ENCODE measurements at places on chromosomes 1 and 21. TPM values are rescaled to one million over a fixed set of nuclear protein-coding genes. Genes with fewer than 3 reads are reported as not detected.

The MFAP2 gene
- 0.57 TPM for total RNA-seq

The TEX38 gene
- not detected for total RNA-seq

The METTL25B gene
- total RNA-seq, result 24.4 TPM

The HCRTR1 gene
- not detected for total RNA-seq

The S100A3 gene
- 115 TPM for total RNA-seq

The DNASE2B gene
- total RNA-seq, result not detected

The SPATA21 gene
- total RNA-seq, result not detected

The HSD11B1 gene
- 0.12 TPM for total RNA-seq

The GPATCH4 gene
- 81.2 TPM for total RNA-seq

The EFNA4 gene
- 11.6 TPM for total RNA-seq

The NTMT2 gene
- not detected for total RNA-seq

The BMP8B gene
- total RNA-seq, result 5.2 TPM

The GIPC2 gene
- total RNA-seq, result not detected

The FAM163A gene
- not detected for total RNA-seq

The FCRL6 gene
- total RNA-seq, result not detected

The IRF6 gene
- total RNA-seq, result 0.05 TPM

Data from A549 treated with ZK216348 at 1 μM for 4 hours (cell line).